ENCODE measurements at places on chromosomes 12 and 14.

GRCh38 chr12:58372298-58372697, 430.9 kb downstream of the ATP23 start:
- no peak for DNase-seq

DNA sequence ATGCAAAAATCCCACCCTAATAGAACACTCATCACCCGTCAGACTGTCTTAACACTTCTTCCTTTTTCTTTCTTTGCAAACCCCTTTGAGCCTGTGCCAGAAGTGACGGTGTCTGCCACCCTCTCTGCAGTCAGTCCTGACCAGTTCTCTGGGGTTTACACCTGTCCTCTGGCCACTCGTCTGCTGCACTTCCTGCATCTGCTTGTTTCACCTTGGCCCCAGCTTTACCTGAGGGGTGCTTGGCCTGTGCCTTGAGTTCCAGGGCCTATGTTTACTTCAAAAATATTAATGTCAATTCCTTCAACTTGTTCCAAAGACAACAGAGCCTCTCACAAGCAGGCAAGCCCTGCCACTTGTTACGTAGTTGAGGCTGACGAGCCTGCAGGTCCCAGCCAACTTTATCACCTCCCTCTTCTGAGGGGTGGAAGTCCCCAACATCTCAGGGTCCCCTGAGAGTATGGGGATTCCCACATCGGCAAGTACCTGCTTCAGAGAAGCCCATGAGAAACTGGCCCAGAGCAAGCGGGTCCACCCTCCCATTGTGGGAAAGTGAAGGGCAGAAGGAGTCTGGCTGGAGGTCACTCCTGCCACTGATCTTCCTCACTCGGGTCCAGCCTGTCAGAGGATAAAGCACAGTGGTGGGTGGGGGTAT, 205.4 kb downstream of the DAD1 start:
- DNase-seq: no peak

DNA sequence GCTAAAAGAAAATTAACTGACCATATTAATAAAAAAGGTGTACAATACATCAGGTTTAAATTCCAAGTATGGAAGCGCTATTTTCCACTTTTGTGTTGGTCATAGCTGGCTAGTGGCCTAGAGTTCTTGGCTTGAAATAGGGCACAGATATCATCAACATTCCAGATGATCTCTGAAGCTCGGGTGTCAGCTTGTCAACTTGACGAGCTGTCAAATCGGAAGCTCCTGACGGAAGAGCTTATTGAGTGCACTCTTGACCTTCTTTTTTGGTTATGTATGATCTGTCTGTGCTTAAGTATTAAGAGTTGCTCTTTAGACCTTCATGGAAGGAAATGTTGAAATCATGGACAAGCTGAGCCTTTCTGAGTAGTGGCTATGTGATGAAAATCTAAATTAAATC, 177.9 kb downstream of the APAF1 start:
- no peak for DNase-seq

DNA sequence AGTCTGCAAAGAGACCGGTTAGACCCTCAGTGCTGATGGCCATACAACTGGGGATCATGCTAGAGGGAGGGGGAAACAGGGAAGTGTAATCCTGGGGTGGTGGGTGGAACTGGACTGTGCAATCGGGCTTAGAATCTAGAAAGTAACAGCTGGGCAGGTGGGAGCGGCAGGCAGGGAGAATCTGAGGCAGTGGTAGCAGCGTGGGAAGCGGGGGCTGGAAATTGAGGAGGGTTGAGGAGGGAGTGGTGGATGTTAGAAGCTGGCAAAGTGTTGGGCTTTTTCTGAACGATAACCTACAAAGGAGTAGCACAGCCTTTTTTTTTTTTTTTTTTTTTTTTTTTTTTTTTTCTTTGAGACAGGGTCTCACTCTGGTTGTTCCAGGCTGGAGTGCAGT, 3.1 kb upstream of the IGFBP6 start:
- DNase-seq: no peak

GRCh38 chr14:95302667-95303506, 16.8 kb downstream of the CLMN start:
- no peak for DNase-seq

GRCh38 chr14:24809135-24809534, 175.1 kb upstream of the GZMB start:
- no peak for DNase-seq

DNA sequence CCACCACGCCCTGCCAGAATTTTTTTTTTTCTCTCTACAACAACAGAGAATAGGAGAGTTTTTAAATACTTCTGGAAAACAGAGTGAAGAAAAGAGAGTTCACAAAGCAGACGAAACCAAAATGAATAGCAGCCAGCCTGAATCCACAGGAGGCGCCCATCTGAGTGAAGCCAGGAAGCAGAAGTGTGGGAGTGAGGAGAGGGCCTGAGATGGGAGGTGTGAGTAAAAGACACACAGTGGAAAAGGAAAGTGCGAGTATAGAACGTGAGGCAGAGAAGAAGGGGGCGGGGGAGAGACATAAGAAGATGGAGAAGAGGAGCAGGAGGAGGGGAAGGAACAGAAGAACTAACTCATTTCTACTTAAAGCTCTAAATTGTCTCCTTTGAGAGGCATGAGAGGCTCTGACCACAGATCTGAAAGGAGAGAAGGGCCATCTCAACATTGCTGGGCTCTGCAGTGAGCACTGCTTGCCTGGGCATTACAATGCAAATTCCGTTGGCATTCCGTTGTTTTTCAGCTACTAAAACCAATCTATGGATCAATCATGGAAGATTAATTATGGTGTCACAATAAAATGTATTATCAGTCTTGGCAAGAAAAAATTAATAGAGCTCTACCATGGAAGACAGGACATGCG, 140.1 kb upstream of the CPSF6 start:
- DNase-seq: no peak

GRCh38 chr12:22935090-22935489, 310.1 kb downstream of the ETNK1 start:
- no peak for DNase-seq
